ENCODE measurements at places on chromosomes 1 and 21. TPM values are rescaled to one million over a fixed set of nuclear protein-coding genes. Genes with fewer than 3 reads are reported as not detected.

GRCh38 chr1:201493757-201494617 is 12.9 kb downstream of the CSRP1 start:
- H3K36me3 ChIP-seq: no peaks in the 10 kb centered on the region
- DNase-seq: no peak
- H3K4me1 ChIP-seq: no peaks in the 10 kb centered on the region
- H3K4me3 ChIP-seq: no peak overlapping the region

GRCh38 chr1:167223144-167224103 is 2.7 kb downstream of the POU2F1 start:
- no peaks in the 10 kb centered on the region for H3K36me3 ChIP-seq
- H3K4me3 ChIP-seq: no peak overlapping the region
- no peaks in the 10 kb centered on the region for H3K27me3 ChIP-seq
- H3K4me1 ChIP-seq: peaks cover 33% of the 10 kb centered on the region

DNA sequence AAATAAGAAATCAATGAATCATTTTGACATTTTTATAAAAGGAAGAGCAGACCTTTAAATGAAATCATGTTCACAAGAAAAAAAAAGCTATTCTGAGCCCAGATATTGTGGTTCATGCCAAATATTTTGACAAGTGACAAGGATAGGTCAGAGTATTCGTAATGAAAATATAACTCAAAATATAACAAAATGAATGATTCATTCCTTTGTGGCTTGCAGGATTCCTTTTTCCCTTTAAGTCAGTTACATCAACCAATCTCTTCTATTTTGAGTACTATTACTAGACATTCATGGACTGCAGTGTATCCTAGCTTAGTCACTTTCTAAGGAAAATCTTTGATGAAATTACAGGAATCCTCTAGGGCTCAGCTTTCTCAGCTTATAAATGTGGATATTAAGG is 188.7 kb downstream of the COL11A1 start:
- H3K4me1 ChIP-seq: no peaks in the 10 kb centered on the region
- H3K27me3 ChIP-seq: no peaks in the 10 kb centered on the region
- no peak overlapping the region for H3K27ac ChIP-seq
- H3K36me3 ChIP-seq: no peaks in the 10 kb centered on the region
- DNase-seq: no peak

GRCh38 chr1:186937016-186937670 is 108.4 kb downstream of the PLA2G4A start:
- H3K4me3 ChIP-seq: no peak overlapping the region
- H3K27me3 ChIP-seq: no peaks in the 10 kb centered on the region
- DNase-seq: no peak
- no peak overlapping the region for H3K27ac ChIP-seq

DNA sequence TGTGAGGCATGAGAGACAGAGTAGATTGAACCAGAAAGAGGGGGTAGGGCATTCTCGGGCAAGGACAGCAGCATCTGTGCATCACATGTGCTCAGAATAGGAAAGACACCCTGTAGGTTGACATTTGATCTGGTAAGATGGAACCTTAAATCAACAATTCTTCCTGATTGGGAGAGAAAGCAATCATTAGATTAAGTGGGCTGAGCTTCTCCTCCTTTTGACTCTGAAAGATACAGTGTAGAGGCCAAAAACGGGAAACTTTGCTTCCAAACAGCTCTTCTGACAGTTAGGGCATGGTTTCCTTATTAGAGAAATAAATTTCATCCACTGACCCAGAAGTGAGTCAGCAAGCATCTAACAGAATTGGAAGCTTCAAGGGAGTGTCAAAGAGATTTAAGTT is 9.7 kb downstream of the KIF14 start:
- no peaks in the 10 kb centered on the region for H3K27me3 ChIP-seq
- H3K27ac ChIP-seq: no peak overlapping the region
- H3K36me3 ChIP-seq: peaks cover 12% of the 10 kb centered on the region
- no peaks in the 10 kb centered on the region for H3K4me1 ChIP-seq

- H3K36me3 ChIP-seq: no peaks in the 10 kb centered on the region
- no peaks in the 10 kb centered on the region for H3K4me1 ChIP-seq
- no peak for DNase-seq
- no peaks in the 10 kb centered on the region for H3K27me3 ChIP-seq
These were observed 307.9 kb upstream of the PRMT6 start for GRCh38 chr1:106748606-106749005.

DNA sequence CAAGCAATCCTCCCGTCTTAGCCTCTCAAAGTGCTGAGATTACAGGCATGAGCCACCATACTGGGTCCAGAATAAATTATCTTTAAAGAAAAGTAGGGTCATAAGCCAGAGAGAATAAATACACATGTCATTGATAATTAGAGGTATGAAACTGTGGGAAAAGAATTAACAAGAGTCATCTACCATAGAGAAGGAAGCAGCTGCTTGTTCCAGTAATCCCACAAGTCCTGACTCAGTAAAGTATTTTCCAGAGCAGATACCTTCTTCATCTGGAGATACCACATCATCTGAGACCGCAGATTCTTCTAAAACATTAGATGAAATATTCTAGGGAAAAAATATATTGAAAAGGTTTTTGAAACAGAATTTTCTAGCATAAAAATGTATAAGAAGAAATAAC is 55.7 kb downstream of the USP1 start:
- no peak for DNase-seq
- no peak overlapping the region for H3K27ac ChIP-seq
- no peak overlapping the region for H3K4me3 ChIP-seq
- peaks cover 2% of the 10 kb centered on the region for H3K36me3 ChIP-seq
- H3K27me3 ChIP-seq: no peaks in the 10 kb centered on the region
- no peaks in the 10 kb centered on the region for H3K4me1 ChIP-seq

DNA sequence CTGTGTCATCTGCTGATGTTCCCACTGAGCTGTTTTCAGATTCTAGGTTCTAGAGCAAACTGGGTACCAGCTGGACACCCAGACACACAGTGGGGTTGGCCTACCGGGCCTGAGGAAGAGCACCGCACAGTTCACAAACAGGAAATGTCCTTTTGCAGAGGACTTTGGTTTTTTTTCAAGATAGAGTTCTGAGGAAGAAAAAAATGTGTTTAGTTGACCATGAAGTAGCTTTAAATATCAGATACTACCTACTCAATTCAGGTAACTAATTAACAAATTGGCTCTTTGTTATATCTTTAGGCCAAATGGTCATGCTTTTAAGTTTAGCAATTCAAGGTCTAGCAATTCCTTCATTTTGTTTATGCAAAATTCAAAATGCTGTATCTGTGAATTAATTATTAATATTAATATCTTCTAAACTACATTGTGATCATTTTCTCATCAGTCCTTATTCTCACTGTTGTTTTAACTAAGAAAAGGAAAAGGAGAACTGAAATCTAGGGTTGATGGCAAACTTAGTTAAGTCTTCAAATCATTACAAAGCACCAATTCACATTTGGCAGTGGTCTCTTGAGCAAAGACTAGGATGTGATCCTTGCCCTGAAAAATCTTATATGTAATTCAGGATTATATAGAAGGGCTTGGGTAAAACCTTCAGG is 17.2 kb upstream of the NCF2 start:
- H3K27me3 ChIP-seq: no peaks in the 10 kb centered on the region
- no peak overlapping the region for H3K4me3 ChIP-seq
- H3K36me3 ChIP-seq: no peaks in the 10 kb centered on the region
- H3K27ac ChIP-seq: no peak overlapping the region
- no peaks in the 10 kb centered on the region for H3K4me1 ChIP-seq
- DNase-seq: no peak

DNA sequence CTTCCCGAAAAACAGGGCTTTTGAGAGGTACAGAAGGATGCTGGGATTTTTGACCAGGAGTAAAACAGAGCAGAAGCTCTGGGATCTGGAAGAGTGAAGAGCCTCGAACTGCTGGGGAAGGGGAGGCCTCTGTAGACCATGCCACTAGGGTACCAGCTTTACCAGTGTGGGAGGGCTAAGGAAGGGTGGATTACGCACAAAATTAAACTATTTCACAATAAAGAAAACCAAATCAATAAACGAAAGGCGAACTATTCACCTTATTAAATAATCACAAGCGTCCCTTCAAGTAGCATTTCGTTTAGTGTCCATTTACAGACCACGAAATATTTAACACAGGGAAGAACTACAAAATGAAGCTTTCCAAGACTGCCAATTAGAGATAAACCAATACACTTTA is 723 bp downstream of the CZIB start:
- DNase-seq: no peak
- no peaks in the 10 kb centered on the region for H3K36me3 ChIP-seq

- H3K4me1 ChIP-seq: no peaks in the 10 kb centered on the region
- no peak overlapping the region for H3K4me3 ChIP-seq
- no peak overlapping the region for H3K27ac ChIP-seq
- H3K27me3 ChIP-seq: peaks cover 10% of the 10 kb centered on the region
These were observed 93.4 kb downstream of the KCNK1 start for GRCh38 chr1:233707153-233707879.

DNA sequence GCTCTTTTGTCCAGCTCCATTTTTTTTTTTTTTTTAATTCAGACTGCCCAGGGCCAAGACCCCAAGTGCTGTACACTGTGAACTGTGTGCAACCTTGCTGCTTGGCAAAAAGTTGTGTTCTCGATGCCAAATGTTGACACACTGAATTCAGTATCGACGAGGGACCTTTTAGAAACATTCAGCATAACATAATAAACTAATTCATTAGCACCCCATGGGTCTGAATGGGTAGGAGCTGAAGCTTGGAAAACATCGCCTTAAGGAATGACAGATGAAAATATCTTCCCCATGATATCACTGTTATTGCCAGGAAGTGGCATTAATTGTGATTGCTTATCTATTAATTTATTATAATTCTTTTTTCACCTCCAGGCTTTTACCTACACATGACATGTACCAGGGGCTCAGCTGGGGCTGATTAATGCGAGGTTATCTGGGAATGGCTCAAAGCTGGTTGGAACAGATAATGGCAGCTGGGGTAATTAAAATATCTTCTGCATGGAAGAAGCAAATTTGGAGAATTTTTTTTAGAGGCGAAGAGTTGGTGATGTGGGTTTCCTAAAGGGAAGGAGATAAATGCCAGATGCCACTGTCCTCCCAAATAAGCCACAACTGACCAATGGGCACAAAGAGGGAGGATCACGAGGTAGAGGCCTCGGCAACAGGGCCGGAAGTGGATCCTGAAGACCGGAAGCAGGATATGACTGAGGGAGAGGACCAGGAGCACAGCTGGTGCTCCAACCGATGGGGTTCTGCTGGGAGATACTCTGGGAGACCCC is 169.3 kb downstream of the GRIK3 start:
- H3K27ac ChIP-seq: no peak overlapping the region
- no peaks in the 10 kb centered on the region for H3K36me3 ChIP-seq
- H3K4me1 ChIP-seq: no peaks in the 10 kb centered on the region

- H3K36me3 ChIP-seq: 0 out of 2 replicates have a peak, but pooled peaks cover 2% of the 10 kb centered on the region
- no peak overlapping the region for H3K27ac ChIP-seq
- no peaks in the 10 kb centered on the region for H3K27me3 ChIP-seq
- H3K4me3 ChIP-seq: no peak overlapping the region
These were observed 42.7 kb downstream of the ST3GAL3 start for GRCh38 chr1:43750083-43750482.

DNA sequence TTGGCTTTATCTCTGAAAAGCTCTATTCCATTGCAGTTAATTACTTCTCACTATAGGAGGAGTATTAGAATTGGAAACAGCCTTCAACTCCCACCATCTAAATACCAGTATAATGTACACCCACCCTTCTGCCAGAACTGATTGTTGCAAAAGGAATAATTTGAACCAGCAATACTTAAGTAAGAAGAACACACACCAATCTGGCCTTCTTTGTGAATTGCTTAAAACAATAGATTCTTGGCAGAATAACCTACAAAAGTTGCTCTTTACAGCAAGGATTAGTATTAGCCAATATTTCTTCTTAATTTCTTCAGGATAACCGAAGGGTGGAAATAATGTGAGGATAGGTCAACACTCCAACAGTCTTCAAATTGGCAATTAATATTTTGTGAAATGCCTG is 54.9 kb upstream of the ADAMTS5 start:
- DNase-seq: no peak
- no peaks in the 10 kb centered on the region for H3K4me1 ChIP-seq
- no peaks in the 10 kb centered on the region for H3K36me3 ChIP-seq
- H3K27me3 ChIP-seq: no peaks in the 10 kb centered on the region
- H3K27ac ChIP-seq: no peak overlapping the region

- no peak overlapping the region for H3K27ac ChIP-seq
- H3K36me3 ChIP-seq: no peaks in the 10 kb centered on the region
- no peak overlapping the region for H3K4me3 ChIP-seq
These were observed 25.4 kb downstream of the SLC30A10 start for GRCh38 chr1:219902951-219903350.

DNA sequence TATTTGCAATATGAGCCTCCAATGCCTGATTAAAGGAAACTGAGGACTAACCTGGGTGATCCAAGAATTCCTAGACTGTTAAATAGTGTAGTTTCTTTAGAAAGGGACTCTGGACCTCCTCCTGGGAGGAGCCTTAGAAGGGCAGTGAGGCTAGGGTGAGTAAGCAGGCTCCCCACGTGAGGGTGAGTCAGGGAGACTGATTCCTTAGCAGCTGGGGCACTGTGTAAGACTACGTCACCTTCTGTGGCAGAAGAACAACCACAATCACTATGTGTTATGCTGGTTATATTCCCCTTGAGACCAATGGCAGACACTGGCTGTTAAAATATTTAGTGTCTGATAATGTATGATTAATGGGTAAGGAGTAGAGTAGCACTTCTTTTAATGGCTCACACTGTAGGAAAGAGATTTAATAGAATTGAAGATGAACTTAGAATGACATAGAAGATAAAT is 53.3 kb upstream of the SYT14 start:
- no peak overlapping the region for H3K4me3 ChIP-seq
- peak; percentile 85 for DNase-seq
- no peaks in the 10 kb centered on the region for H3K36me3 ChIP-seq
- no peaks in the 10 kb centered on the region for H3K4me1 ChIP-seq
- H3K27ac ChIP-seq: no peak overlapping the region
- H3K27me3 ChIP-seq: peaks cover 2% of the 10 kb centered on the region

DNA sequence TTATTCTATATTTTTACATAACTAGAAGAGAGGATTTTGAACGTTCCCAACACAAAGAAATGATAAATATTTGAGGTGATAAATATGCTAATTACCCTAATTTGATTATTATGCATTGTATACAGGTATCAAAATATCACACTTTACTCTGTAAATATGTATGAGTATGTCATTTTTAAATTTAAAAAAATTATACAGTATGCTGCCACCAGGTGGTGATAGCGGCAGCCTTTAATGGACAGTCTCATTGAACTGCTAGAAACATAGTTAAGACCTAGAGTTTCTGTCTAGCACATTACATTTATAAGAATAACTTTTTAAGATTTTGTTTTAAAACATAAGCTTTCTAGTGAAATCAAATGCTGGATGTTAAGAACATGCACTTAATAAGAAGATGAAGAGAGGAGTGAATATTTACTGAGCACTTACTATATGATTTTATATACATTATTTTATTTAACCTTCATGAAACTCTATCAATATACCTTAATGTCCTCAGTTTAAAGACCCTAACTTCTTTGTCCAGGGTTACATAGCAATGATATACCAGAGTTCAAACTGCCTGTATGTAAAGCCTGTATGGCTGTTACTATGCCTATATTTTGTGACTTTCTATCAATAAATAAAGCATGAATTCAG is 207.1 kb downstream of the NUF2 start:
- no peaks in the 10 kb centered on the region for H3K4me1 ChIP-seq
- DNase-seq: peak; percentile 10
- H3K36me3 ChIP-seq: no peaks in the 10 kb centered on the region

Gene PROK1
- not detected for total RNA-seq

Gene CFAP141
- total RNA-seq: not detected

Gene MX2
- 56.7 TPM for total RNA-seq

Gene LCE6A
- total RNA-seq: not detected

Gene ILDR2
- 0.08 TPM for total RNA-seq

Gene DMBX1
- 0.05 TPM for total RNA-seq

Gene LENEP
- 0.67 TPM for total RNA-seq

Data from Panc1 (cell line).